ENCODE measurements at places on chromosomes 4 and X. TPM values are rescaled to one million over a fixed set of nuclear protein-coding genes. Genes with fewer than 3 reads are reported as not detected.
A peak's percentile ranks its signal among the peaks of the same experiment; 100 is the strongest.

Gene FRMD7
- not detected for polyA plus RNA-seq

DNA sequence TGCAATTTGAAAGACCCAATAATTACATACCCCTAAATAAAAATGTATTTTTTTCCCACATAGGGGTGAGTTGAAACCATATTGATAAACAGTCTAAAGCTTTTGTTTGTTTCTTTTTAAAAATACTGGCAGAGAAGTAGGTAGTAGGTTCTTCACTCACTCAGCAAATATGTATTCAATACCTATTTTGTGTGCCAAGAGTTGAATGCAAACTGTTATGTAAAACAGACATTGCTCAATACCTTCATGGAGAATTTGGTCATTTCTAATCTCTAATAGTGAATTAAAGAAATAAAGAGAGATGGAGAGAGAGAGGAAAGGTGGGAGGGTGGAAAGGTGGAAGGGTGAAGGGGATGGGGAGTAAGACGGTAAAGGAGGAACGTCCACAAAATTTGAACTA, 589.9 kb upstream of the GNPDA2 start:
- no peak for DNase-seq
- no peaks in the 10 kb centered on the region for H3K27me3 ChIP-seq
- H3K4me3 ChIP-seq: no peak overlapping the region
- H3K36me3 ChIP-seq: no peaks in the 10 kb centered on the region

DNA sequence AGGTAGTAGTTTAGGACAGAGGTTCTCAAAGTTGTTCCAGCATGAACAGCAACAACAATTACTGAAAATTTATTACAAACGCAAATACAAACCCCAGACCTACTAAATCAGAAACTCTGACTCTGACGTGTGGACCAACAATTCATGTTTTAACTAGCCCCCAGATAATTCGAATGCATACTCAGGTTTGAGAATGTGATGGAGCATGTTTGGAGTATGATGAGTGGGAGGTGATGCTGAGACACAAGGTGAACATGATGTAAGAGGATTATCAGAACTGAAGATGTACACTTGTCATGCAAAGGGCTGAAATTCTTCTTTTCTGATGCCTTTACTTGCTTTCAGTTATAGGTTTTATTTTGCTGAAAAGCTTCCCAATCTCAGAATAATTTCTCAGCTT, 323.0 kb downstream of the INPP4B start:
- no peaks in the 10 kb centered on the region for H3K36me3 ChIP-seq
- H3K27ac ChIP-seq: no peak overlapping the region
- no peak overlapping the region for H3K4me3 ChIP-seq
- no peaks in the 10 kb centered on the region for H3K27me3 ChIP-seq
- no peaks in the 10 kb centered on the region for H3K4me1 ChIP-seq

DNA sequence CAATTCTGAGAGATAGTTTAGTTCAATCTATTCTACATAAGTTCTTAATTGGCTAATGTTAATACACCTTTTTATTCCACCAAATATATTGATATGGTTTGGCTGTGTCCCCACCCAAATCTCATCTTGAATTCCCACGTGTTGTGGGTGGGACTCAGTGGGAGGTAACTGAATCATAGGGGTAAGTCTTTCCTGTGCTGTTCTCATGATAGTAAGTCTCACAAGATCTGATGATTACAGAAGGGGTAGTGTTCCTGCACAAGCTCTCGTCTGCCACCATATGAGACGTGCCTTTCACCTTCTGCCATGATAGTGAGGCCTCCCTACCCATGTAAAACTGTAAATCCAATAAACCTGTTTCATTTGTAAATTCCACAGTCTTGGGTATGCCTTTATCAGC, 11.3 kb downstream of the PPA2 start:
- H3K36me3 ChIP-seq: no peaks in the 10 kb centered on the region
- no peaks in the 10 kb centered on the region for H3K4me1 ChIP-seq
- no peak for DNase-seq

DNA sequence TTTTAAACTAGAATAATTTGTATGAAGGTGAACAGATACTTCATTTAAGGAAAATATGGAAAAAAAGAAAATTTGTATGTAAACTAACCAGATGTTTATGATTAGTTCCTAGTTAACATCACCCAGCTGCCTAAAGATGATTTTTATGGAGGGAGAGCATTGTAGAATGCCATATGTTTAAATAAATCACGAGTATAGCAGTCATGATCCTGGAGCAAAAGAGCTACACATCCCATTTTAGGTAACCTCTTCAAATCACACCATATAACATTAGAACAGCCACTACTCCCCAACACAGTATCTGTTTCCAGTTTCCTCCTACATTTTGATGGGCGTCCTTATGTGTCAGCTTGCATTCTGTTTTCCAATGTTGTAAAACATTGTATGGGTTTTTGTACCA, 571.9 kb upstream of the FAM241A start:
- H3K27me3 ChIP-seq: no peaks in the 10 kb centered on the region
- H3K36me3 ChIP-seq: no peaks in the 10 kb centered on the region
- DNase-seq: no peak
- no peak overlapping the region for H3K27ac ChIP-seq

DNA sequence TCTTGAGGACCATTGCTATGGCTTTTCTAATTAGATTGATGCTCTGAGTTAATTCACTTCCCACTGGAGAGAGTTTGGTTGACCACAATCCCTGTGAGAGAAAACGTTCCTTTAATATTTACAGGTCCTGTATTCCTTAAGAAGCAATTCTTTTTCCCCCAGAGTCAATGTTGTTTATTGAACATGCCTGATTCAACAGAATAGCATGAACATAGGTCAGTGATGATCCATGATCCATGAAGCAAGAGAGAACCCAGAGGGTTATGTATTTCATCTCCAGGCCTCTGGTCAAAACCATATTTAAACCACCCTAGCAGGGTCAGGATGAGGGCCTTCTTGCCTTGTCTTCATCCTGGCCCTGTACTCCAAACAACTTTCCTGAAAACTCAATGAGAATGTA, 39.4 kb upstream of the EFHC2 start:
- no peak overlapping the region for H3K27ac ChIP-seq
- H3K4me3 ChIP-seq: no peak overlapping the region
- no peaks in the 10 kb centered on the region for H3K4me1 ChIP-seq
- DNase-seq: no peak
- no peaks in the 10 kb centered on the region for H3K36me3 ChIP-seq

Gene MSANTD1
- polyA plus RNA-seq: not detected

DNA sequence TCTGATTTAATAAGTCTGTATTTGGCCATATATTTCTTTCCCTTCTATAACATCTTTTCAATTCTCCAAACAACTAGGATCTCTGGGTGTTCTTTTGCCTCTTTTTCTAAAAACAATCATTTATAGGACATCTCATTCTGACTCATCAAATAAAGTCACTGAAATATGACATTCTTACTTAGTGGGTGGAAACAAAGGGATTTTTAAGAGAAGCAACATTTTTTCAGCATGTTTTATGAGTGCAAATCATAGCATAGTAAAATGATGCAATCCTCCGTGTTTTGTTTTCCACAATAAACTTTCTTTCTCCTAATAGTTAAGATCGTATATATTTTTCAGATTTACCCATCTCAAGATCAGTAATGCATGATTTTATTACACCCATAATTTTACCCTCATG, 179.8 kb downstream of the SPCS3 start:
- H3K36me3 ChIP-seq: no peaks in the 10 kb centered on the region
- H3K4me1 ChIP-seq: no peaks in the 10 kb centered on the region
- no peak overlapping the region for H3K4me3 ChIP-seq

- no peaks in the 10 kb centered on the region for H3K4me1 ChIP-seq
- no peak overlapping the region for H3K27ac ChIP-seq
- no peaks in the 10 kb centered on the region for H3K27me3 ChIP-seq
- no peak for DNase-seq
Measured at GRCh38 chrX:26851981-26852380, 611.2 kb downstream of the PPP4R3C start.

- H3K27me3 ChIP-seq: no peaks in the 10 kb centered on the region
- no peaks in the 10 kb centered on the region for H3K4me1 ChIP-seq
- no peak within 1 kb of the TSS for H3K4me3 ChIP-seq
- DNase-seq: no peak
Measured at GRCh38 chrX:51332188-51332942, at the start of gene NUDT10. TSS of gene NUDT10 (plus strand) at chrX:51332822. CDS start at chrX:51332966, 144 bp downstream.

GRCh38 chrX:108091878-108092291, 307 bp downstream of the ATG4A start:
- no peaks in the 10 kb centered on the region for H3K27me3 ChIP-seq
- DNase-seq: no peak
- peaks cover 4% of the 10 kb centered on the region for H3K4me1 ChIP-seq
- H3K27ac ChIP-seq: peak overlapping the region; percentile 86

GRCh38 chrX:71910986-71911730, 513 bp downstream of the NHSL2 start:
- H3K27ac ChIP-seq: no peak overlapping the region
- no peaks in the 10 kb centered on the region for H3K36me3 ChIP-seq
- H3K27me3 ChIP-seq: peaks cover 6% of the 10 kb centered on the region
- no peak overlapping the region for H3K4me3 ChIP-seq
- peak; percentile 21 for DNase-seq

DNA sequence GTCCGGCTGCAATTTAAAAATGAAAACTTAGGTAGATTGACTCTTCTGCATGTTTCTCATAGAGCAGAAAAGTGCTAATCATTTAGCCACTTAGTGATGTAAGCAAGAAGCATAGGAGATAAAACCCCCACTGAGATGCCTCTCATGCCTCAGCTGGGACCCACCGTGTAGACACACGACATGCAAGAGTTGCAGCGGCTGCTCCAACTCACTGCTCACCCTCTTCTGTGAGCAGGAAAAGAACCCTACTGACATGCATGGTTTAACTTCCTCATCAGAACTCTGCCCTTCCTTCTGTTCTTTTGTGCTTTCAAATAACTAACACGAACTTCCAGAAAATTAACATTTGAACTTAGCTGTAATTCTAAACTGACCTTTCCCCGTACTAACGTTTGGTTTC, 41.0 kb downstream of the MAP7D3 start:
- DNase-seq: no peak
- no peak overlapping the region for H3K27ac ChIP-seq

GRCh38 chr4:4990857-4991540, 28.3 kb downstream of the CYTL1 start:
- no peaks in the 10 kb centered on the region for H3K4me1 ChIP-seq
- no peak overlapping the region for H3K4me3 ChIP-seq
- DNase-seq: no peak
- H3K27me3 ChIP-seq: no peaks in the 10 kb centered on the region

DNA sequence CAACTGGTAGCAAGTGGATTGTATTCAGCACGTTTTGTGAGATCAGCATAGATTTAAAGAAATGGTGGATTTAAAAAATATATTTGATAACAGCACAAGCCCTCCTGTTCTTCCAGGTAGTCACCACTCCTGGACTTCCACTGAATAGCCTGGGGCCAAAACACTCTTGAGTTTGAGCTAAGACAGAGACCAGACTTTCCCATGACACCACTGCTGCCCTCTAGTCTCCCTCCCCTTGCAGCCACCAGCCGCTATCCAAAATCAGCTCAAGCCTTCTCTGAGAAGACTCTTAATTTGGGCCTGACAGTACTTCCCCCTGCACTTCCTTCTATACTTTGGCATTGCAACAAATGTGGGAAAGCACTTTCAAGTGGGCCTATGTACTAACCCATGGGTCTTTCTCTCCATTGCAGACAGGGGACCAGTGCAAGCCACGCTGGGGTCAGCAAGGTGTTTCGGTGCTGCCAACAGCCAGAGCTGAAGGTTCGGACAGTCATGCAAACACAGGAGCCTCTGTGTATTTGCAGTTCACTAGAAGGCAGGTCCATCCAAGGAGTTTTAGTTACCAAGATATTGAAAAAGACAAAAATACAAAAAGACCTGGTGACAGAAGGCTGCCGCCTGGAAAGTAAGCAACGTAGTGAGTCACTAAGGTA, 40.5 kb upstream of the KLHL13 start:
- no peak overlapping the region for H3K4me3 ChIP-seq
- H3K36me3 ChIP-seq: no peaks in the 10 kb centered on the region
- no peak for DNase-seq
- no peaks in the 10 kb centered on the region for H3K4me1 ChIP-seq
- H3K27ac ChIP-seq: no peak overlapping the region
- no peaks in the 10 kb centered on the region for H3K27me3 ChIP-seq

Gene RNF128
- polyA plus RNA-seq: not detected

DNA sequence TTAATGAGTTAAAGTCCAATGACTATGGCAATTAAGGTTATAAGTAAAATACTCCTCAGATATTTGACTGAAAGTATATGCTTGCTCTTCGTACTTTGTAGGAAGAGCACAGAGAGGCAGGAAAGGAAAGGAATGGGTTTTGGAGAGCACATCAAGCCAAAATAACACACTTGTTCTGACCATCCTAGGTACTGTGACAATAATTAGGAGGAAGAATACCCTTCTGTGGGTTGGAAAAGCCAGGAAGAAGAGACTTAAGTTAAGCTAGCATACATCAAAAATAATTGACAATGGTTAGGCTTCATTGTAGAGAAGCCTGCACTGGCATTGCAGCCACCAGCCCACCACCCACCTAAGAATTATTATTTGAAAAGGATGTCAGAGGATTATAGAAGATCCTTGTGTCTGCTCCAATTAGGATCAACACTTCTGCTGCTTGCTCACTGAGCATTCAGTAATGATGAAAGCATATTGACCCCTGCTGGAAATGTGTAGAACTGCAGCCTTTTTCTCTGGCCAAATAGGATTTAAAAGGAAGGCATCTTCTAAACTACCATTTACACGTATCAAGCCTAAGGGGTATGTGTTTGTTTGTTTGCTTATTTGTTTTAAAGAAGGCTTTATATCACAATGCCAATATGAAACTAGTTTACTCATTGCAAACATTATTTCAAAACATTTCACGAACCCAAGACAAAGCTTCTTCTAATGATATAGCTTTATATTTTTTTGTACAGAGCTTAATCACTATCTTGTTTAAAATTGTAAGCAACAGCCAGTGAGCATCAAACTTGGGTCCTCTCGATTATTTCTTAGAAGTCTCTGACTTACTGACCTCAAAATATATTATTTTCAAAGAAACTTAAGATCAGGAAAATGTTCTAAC, 286.2 kb upstream of the TET2 start:
- H3K4me3 ChIP-seq: no peak overlapping the region
- H3K27me3 ChIP-seq: no peaks in the 10 kb centered on the region
- peak; percentile 40 for DNase-seq
- H3K36me3 ChIP-seq: no peaks in the 10 kb centered on the region
- H3K4me1 ChIP-seq: no peaks in the 10 kb centered on the region
- no peak overlapping the region for H3K27ac ChIP-seq

Gene SPIN2A
- 0.13 TPM for polyA plus RNA-seq

Gene ZCCHC12
- polyA plus RNA-seq: 0.12 TPM

- no peak for DNase-seq
- no peak overlapping the region for H3K27ac ChIP-seq
- H3K4me3 ChIP-seq: no peak overlapping the region
- H3K36me3 ChIP-seq: no peaks in the 10 kb centered on the region
- H3K4me1 ChIP-seq: no peaks in the 10 kb centered on the region
- H3K27me3 ChIP-seq: no peaks in the 10 kb centered on the region
Measured at GRCh38 chr4:156378033-156378665, 424.5 kb upstream of the CTSO start.

GRCh38 chr4:103424853-103425252, 226.7 kb upstream of the CENPE start:
- H3K4me1 ChIP-seq: no peaks in the 10 kb centered on the region
- no peaks in the 10 kb centered on the region for H3K27me3 ChIP-seq
- H3K36me3 ChIP-seq: no peaks in the 10 kb centered on the region
- no peak overlapping the region for H3K4me3 ChIP-seq
- H3K27ac ChIP-seq: no peak overlapping the region

Measured in CD8-positive, alpha-beta memory T cell (primary cell).